HTR-8/SVneo (cell line): ENCODE measurements at places on chromosomes 6 and 20.

- DNase-seq, result no peak
These were observed 423.2 kb downstream of the RFPL4B start for GRCh38 chr6:112770308-112770707.

DNA sequence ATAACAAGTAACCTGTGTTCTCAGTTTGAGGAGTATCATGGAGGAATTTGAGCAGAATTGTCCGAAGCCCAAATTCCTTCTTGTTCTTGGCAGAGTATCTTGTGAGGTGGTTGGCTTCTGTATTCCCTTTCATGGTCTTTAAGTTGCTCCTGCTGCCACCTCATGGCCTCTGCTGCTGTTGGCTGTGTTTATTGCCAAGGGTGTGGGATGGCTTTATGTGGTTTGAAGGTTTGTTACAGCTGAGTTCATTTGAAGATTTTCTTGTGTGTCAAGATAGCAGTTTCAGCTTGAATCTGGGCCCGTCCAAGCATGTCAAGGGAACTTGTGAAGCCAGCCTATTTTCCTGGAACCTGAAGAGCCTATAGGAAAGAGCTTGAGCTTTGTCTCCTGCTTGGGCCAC, 20.2 kb upstream of the TTK start:
- DNase-seq, result no peak

GRCh38 chr6:29737707-29738630, 14.7 kb downstream of the HLA-F start:
- DNase-seq, result peak; percentile 53

DNA sequence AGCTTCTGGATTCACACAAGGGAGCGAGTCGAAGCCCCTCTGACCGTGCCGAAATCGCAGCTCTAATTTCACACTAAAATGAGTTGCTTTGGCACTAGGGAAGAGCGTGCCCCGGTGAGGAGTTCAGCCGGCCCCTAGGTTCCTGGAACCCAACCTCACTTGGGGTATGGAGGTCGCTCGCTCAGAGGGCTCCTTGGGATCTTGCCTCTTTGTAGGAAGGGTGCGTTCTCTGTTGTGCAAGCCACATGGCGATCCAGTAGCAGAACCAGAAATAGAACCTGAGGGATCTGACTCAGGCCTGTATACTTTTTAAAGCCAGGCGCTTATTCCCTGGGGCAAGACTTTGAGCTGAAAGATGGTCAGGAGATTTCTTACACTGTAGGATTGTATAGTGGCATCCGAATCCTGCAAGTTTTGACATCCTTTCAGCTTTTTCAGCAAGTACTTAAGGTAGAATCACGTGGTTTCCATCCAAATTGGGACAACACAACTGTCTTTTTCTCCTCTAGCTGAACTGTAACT, 861 bp upstream of the RALGAPA2 start:
- peak; percentile 3 for DNase-seq

GRCh38 chr6:86477500-86478148, 459.7 kb upstream of the HTR1E start:
- no peak for DNase-seq

- no peak for DNase-seq
These were observed 70.5 kb upstream of the FKBP1C start for GRCh38 chr6:63140692-63141318.

GRCh38 chr6:131911951-131912350, 39.2 kb downstream of the CCN2 start:
- no peak for DNase-seq

DNA sequence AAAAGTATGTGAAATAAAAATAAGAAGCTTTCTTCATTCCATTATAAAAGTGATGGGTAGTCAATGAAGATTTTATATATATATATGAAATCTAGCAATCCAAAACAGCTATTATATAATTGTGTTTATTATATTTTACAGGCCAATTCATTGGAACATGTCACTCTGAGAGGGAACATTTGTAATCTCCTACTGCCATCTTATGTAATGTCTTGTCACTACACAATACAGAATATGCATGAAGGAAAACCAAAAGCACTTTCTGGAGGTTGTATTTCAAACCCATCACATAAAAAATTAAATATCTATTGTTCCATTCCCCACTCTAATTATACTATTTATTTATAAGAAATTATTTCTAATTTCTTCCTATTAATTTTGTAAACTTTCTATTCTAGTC, 31.5 kb upstream of the IRAK1BP1 start:
- peak; percentile 4 for DNase-seq

- no peak for DNase-seq
These were observed 121.6 kb downstream of the ADAT2 start for GRCh38 chr6:143328876-143329275.

- DNase-seq, result no peak
These were observed 154.3 kb downstream of the BCAS1 start for GRCh38 chr20:53916173-53916512.

GRCh38 chr20:40160097-40160550, 528.9 kb downstream of the MAFB start:
- peak; percentile 6 for DNase-seq

DNA sequence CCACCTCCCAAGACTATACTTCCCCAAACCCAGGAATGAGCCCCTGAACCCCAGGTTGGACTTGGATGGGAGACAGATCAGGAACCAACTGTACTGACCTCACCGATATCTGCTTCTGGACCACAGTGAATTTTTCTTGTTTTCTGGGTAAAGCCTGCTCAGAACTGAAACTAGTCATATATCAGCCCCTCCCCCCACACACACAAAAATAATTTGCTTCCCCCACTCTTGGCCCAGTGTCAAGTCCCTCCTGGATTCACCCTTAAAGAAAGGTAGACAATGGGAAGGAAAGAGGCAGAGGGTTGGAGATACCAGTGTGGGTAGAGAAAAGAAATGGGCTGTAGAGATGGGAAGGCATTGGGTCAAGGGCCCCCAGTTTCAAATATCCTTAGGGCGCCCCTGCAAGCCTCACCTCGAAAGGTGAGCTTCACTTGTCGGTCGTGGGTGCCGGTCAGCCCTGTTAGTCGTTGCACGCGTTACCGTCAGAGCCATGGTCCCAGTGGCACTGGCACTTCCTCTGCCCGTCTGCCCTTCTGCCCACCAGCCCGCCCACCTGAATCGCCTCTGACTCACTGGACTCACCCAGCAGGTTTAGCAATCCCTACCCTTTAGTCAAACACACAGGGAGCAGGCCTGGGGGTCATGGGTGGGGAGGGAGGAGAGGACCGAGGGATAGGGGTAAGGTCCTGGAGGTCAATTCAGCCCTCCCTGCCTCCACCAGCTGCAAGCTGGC, 8.5 kb upstream of the SPAG4 start:
- DNase-seq, result no peak

GRCh38 chr6:7882505-7883257, 27.9 kb downstream of the TXNDC5 start:
- DNase-seq, result no peak
